B cell (primary cell): ENCODE measurements at places on chromosomes 7 and 10.

GRCh38 chr7:151080067-151080521 lies 515 bp downstream of the FASTK start:
- DNase-seq = no peak

- DNase-seq = peak; percentile 53
These were observed 507 bp downstream of the PDZD8 start for GRCh38 chr10:117374506-117375359.

DNA sequence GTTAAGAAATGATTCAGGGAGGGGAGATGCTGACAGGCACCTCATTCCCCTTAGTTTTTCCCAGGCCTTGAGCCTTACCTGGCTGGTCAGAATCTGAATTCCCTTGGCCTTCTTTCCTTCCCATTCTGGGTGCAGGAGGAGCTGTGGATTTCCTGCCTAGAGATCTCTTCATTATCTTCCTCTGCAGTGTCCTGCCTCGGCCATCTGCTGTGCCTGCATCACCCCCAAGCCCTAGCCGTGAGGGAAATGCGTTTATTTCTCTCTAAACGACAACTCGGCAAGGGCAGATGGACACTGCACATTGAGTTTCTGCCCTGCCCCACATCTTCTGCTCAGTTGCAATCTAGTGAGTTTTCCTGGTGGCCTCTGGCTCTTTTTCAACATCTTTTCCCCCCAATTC lies 26.7 kb downstream of the ZCWPW1 start:
- DNase-seq = no peak

DNA sequence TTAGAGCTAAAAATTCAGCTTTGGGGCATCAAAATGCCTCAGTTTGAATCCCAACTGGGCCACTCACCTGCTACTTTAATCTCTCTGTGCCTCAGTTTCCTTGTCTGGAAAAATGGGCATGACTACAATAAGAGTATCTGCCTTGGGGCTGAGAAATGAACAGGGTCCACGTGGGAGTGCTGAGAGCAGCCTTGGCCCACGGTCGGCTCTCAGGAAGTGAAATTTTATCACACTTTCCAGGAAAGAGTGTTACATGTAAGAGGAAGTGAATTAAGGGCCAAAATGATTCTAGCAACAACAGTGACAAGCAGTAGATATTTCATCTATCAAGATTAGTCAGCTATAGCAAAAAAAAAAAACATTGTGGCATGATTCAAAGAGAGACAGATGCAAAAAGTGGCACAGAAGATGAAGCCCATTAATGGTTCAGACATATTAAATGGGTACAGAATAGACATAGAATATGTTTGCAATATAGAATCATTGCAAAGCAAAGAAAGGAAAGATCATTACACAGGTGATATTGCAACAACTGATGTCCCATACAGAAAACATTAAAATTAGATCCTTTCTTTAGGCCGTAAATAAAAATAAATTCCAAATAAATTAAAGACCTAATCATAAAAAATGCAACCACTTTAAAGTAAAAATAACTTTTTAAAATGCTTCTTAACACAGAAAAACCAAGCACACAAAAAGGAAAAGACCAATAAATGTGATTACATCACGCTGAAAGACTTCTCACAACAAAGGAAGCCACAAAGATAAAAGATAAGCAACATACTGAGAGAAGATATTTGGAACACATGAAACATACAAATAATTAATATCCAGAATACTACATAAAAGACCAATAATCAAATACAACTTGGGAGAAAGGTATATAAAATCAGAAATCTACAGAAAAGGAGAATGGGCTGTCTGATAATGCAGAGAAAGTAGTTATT lies 4.3 kb downstream of the TMEM273 start:
- no peak for DNase-seq

- DNase-seq = no peak
These were observed 48.8 kb upstream of the SMNDC1 start for GRCh38 chr10:110353244-110354119.

DNA sequence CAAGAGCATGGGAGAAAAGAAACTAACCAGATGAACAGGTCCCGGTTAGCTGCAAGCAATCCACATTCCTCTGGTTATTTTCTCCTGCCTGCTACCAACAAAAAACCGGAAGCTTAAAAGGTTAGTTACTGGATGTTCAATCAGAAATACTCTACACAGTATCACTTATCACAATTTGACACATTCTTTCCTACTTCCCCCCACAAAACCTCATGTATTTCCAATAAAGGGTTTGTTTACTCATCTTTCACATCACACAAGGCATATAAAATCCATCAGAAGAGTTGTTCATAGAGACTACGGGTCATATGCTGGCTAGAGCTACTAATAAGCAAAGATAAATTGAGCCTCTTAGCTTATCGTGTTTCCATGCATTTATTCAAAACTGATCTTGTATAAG lies 4.8 kb downstream of the SLC25A28 start:
- DNase-seq = no peak

DNA sequence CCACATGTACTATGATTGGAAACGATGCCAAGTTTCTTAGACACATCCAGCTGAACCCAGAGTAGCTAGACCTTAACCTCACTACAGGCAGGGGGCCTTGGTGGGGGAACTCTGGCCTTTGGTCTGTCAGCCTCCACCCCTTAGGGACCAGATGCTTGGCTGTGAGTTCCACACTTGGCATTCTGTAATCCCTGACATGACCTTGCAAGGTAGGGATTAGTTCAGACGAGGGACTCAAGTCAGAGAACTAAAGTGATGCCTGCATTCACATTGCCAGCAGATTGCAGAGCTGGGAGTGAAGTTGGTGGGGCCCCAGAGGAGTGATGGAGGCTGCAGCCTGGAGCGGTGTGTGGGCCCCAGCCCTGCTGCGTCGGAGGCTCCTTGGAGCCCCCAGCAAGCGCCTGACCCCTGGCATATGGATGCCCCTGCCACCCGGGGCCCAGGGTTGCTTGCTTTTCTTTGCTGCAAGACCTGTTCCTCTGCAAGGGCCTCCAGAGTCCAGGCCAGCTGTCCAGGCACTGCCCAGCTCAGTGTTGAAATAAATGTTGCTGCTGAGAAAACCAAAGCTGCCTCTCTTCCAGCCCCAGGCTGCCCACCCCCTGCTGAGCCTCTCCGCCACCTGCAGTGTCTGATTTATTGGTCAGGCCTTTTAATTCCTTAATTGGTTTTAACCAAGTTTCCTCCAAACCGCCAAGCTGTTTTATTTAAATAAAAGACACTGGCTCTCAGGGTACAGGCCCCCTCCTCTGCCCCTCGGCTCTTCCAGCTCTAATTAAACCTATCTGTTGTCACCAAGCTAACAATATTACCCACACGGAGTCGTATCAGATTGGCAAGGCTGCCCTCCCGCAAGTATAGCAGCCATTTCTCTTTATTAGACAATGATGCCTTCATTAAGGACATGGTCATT lies 4.7 kb downstream of the NPTX2 start:
- DNase-seq = no peak

DNA sequence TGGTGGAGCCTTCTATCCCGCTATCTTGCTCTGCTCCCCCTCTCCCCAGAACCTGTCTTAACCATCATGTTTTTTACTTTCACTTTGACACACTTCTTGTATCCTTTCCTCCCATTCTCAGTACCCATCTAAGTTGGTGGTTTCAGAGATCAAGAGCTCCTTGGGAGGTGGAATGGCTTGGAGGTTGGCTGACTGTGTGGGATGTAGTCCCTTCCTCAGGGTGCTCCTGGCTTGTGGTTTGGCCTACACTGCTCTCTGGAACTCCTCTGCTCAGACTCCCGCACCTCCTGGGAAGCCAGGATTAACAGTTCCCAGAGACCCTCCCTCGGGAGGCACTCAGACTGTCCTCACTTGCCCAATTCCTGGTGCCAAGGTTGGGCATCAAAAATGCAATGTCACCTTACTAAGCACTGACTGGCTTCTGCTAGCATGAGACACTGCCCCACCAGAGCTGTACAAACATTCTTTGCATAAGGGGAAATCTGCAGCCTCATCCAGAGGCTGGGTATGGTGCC lies 93.1 kb upstream of the NAMPT start:
- no peak for DNase-seq

- DNase-seq = no peak
These were observed 9.3 kb downstream of the ADAP1 start for GRCh38 chr7:945147-945555.

DNA sequence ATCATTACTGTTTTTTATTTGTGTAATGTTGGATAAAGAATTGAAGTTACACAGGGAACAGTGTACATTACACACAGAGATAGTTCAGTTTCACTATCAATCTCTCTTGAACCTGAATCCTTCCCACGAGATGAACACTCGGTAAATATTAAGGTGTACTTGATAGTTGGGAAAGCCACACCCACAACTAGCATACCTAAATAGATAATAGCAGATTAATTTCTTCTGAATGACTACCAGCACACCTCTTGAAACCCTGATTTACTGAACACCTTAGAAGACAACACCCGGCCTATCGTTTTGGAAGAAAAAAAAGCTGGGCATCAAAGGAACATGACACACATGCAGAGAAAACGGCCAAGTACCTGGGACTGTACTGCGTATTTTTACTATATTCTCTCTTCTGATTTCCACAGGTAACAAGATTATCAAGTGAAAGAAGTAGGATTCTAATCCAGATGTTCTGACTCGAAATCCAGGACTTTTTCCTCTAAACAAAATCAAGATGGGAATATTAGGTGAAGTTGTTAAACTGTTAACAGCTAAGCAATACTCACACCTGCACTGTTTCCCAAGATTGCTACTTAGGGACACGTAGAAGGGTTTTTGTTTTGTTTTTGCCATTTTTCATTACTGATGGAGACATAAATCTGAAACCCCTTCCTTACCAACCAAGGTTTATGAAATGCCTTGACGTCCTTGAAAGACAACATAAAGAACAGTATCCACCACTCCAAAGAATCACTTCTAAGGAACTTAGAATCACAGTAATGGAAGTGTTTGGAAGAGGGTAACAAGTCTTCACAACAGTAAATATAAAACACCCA lies 1.0 kb downstream of the CCDC186 start:
- DNase-seq = peak; percentile 9

DNA sequence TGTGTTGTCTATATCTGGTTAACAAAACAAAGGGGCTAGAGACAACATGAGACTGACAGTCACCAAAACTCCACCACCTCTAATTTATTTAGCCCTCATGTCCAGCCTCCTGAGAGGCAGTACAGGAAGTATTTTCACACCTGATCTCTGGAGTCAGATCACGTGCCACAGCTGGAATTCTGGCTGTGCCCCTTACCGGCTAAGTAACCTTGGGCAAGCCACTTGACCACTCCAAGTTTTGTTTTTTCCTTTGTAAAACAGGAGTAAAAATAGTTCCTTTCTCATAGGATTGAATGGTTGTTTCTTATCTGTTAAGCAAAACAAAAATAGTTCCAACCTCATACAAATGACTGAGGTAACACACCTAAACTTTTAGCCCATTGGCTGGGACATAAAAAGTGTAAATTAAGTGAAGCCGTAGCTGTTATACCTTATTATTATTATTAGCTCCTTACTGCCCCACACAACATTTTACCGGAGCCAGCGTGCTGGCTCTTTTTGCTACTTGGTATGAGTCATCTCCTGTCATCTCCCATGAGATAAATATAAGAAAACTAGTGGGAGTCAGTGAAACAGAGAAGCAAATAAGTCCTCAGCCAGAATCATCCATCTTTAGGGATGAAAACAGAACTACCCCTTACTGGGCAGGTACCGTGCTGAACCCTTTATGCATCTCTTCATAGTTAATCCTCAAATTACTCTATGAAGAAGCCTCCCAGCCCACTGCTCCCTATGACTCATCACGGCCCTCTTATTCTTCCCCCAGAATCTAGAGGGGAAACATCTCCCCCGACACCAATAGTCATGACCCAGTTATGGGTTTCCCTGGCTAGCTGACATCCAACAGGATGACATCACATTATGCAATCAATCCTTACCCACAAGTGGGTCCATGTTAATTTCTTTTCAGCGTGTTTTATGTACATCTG lies 44.9 kb downstream of the PPP1R3C start:
- no peak for DNase-seq

GRCh38 chr10:53403688-53404087 lies 631.1 kb upstream of the MBL2 start:
- DNase-seq = no peak

DNA sequence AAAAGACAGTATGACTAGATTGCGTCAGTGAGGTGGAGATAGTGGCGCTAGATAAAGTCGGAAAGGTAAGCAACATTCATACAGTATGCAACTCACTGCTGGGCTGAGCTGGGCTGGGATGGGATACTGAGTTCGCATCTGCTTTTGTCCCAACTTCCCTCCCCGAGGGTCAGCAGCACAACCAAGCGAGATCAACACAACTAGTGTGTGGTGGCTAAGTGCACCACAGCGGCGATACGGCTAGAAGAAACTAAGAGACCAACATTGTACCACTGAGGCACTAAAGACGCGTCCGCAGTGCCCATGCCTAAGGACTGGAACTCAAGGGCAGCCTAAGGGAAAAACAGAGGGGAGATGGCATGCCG lies 467 bp downstream of the EXOSC1 start:
- no peak for DNase-seq

DNA sequence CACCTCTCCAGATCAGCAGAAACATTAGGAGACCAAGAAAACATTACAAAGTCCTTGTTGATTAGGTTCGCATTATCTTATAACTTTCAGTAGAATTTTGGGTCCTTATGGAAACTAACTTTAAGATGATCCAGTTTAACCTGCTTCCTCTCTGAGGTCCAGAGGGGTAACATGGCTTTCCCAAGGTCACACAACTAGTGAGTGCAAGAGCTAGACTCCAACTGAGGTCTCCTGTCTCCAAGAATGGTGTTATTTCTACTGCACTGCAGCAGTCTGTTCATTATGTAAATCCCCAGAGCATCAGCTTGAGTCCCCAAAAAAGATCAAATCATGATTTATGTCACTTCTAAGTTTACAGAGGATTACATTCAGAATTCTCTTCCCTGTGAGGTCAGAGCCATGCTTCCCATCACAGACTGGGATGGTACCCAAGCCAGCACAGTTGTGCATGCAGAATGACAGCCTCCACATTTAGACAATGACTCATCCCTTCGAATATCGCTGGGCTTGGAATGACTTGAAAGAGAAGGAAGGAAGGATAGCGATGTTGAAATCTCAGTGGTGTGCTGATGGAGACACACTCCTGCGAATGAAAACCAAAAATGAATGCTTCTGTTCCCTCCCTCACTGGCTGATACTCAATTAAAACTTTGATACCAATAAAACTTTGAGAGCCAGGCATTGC lies 163.1 kb upstream of the PLXNA4 start:
- DNase-seq = no peak

GRCh38 chr10:42615419-42615818 lies 23.0 kb downstream of the ZNF33B start:
- no peak for DNase-seq

DNA sequence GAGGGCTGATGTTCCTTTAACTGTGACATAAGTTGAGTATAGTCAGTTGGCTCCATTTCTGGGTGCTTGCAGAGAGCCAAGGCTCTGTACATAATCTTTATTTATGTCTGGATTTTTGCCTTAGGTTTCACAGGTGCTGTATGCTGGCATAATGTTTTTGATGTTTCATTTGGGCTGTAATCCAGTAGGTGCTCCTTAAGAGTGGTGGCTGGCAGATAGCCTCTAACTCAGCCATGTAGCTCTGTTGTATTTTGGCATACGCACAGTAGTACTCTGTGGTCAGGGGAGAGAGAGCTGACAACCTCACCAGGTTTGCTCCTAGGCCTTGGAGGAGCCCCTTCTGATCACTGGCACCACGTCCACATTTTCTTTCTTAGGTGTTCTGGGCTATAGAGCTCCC lies 61.1 kb downstream of the RNF133 start:
- no peak for DNase-seq
